ENCODE measurements at places on chromosomes 2 and 18.

DNA sequence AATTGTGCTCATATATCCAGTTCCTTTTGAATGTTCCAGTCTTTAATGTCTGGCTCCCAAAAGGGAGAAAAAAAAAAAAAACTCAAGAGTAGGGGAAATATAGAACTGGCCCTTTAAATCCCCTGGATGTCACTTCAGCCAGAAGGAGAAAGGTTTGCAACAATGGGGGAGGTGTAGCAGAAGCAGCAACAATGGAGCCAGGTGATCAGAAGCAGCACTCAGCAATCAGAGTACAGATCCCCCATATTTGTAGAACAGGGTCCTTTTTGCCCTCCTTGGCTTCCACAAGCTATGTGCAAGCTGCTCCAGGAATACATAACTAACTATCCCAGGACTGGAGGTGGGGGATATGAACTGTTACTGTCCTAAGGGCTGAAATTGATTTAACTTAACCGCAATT lies 25.8 kb upstream of the ZNF397 start:
- DNase-seq, result no peak

DNA sequence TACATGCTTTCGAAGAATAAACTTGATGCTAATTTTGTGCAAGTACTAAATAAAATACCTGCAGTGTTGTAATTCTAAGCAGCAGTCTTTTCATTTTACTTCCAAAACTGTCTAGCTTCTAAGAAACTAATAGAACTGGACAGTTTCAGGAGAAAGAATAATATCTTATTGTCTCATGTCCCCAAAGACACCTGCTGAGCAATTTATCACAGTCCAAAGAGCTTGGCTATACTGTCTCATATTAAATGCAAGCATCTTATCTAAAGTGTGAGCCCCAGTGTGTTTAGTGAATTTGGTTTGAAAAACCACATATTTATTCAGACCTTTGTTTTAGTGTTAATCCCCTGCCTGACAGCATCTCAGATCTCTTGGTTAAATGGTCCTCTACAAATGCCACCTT lies 374.3 kb downstream of the TMX3 start:
- no peak for DNase-seq

DNA sequence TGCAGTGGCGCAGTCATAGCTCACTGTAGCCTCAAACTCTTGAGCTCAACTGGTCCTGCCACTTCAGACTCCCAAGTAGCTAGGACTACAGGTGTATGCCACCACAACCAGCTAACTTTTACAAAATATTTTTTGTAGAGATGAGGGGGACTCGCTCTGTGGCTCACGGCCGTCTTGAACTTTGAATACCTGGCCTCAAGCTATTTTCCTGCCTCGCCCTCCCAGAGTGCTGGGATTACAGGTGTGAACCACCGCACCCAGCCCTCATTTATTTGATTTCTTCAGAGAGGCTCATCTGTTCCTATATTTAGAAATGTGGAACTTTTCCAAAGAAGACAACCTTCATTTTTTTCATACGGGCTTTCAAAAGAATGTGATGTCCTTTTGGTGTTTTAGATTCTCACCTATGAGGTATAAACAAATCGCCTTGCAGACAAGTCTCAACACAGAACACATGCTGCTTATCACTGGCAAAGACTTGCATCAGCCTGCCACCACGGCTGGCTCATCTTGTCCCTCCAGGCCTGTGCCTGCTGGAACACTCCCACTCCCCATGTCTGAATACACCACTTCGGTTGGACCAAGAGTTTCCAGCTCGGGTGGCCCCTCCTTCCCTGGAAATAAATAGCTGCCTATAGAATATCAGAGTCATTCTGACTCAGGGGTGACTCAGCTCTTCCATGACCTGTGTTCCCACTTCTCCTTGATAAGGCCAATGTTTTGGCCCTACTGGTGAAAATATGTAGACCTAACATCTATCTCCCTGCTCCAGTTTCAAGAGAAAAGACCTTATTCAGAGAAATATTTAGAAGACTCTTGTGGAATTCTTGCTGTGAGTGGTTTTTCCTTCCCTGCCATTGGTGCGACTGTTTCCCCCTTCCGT lies 202.6 kb downstream of the TGIF1 start:
- DNase-seq, result peak; percentile 21

DNA sequence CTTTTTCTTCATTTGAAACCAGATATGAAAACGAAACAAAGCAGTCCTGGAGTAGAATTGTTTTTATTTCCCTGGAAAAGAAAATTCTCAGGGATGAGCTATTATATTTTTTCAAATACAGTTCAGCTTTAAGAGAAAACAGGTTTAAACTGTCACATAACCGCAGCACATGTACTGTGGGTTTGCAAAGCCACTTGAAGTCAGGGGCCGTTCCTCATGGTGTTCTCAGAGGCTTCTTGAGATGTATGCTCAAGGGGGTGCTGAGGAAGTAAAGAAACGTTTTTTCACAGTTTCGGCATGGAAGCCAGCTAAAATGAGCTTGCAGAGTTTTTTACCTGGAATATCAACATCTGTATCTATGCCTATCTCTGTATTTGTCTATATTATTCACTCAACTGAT lies 225.3 kb downstream of the MC4R start:
- DNase-seq, result no peak

GRCh38 chr2:21793461-21793860 lies 669.7 kb downstream of the TDRD15 start:
- no peak for DNase-seq

DNA sequence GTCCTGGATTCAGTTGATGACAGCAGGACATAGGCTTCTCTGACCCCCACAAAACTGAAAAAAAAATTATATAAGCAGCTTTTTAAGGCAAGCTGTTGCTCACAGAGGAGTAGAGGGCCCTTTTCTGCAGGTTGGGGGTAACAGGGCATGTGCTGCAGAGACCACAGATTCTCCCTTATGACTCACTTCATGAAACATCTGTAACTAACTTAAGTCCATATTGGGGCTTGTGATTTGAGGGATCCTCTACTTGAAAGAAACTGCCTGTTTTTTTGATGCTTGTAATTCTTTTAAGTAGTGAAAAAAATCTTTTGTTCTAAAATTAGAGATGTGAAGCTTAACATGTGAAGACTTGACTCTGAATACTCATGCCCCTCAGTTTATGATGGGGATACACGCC lies 33.4 kb downstream of the XRCC5 start:
- no peak for DNase-seq

DNA sequence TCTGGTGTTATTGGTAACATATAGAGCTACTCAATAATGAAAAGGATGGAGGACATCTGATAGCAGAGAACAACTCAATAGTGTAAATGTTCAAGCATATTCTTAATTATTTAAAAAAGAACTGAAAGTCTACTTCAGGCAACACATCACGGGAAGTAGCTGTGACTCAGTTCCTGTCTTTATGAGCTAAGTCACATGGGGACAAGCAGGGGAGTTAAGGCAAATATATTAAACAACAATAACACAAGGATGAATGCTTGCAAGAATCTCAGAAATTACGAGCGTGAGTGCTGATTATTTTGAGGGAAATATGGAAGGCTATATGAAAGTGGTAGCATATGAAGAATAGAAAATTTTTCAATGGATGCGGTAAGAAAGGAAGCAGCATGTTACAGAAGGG lies 4.0 kb upstream of the HNMT start:
- DNase-seq, result no peak

- no peak for DNase-seq
Measured at GRCh38 chr2:119073213-119073612, 85.3 kb downstream of the C1QL2 start.

DNA sequence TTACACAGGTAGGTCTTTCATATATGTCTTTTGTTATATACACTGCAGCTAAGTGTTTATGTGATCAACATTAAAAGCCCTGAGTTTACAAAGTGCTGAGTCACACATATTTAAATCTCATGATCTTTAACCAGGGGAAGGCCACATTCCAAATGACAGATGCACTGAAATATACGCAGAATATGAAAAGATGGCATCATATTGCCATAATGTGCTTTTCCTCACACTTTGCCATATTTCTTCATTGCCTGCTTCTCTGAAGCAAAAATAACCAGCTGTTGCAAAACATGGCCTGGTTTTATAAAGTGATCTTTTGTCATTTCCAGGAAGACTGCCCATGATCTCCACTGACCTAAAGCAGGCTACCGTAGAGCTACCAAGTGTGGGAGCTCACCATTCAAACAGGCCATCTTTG lies 93.5 kb upstream of the MAPRE2 start:
- no peak for DNase-seq

DNA sequence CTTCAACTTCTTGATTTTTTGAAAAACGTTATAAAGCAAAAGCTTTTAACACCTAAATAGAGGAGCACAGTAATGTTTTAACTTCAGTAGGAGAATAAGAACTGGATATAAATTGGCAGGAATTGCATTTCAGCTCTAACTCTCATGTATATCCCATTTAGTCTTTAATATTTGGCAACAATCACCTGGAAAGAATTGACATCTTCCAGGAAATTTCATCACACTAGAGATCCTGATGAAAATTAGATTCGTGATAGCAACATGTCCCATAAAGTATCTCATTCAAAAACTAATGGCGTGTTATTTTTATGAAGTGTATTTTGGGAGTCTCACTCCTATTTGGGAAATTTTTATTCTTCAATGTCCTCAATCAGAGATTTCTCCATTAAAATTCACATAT lies 131.1 kb upstream of the DNAJC10 start:
- no peak for DNase-seq

DNA sequence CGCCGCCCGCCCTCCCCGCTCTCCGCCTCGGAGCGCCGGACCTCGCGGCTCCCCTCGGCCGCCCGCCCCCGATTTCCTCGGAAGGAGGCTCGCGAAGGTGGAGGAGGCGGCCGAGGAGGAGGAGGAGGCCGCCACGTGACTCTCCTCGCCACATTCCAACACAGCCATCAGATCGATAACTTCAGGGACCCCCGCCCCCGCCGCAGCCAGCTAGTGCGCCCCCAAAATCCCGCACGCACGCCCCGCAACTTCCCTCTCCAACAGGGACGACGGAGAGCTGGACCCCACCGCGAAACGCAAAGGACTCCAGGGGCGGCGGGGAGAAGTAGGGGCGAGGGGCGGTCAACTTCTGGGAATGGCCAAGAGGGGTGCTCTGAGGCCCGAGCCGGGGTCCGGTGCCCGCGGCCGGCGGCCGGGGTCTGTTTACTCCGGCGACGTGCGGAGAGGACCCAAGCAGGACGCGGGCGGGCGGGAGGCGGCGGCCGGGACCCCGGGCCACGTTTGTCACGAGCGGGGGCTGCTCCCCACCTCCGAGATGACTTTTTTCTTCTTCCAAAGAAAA lies 2.0 kb downstream of the ZNF521 start:
- DNase-seq, result no peak

- DNase-seq, result no peak
Measured at GRCh38 chr2:146523196-146523595, 1321.6 kb upstream of the ACVR2A start.

DNA sequence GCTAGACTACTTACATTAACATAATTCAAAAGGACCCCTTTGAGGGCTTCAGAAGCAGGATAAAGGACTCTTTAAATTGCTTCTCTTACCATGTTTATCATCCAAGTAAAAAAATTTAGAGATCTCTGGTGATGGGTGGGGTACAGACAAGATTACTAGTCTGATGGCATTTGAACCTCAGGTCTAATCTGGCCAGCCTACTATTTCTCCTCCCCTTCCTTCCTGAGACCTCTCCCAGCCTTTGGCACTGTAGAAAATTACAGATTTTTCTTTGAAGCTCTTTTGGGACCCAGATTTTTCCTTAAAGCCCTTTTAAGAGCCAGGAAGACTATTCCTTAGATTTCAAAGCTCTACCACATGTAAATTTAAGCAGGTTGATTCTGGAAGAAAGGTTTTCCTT lies 28.9 kb downstream of the GCA start:
- no peak for DNase-seq

DNA sequence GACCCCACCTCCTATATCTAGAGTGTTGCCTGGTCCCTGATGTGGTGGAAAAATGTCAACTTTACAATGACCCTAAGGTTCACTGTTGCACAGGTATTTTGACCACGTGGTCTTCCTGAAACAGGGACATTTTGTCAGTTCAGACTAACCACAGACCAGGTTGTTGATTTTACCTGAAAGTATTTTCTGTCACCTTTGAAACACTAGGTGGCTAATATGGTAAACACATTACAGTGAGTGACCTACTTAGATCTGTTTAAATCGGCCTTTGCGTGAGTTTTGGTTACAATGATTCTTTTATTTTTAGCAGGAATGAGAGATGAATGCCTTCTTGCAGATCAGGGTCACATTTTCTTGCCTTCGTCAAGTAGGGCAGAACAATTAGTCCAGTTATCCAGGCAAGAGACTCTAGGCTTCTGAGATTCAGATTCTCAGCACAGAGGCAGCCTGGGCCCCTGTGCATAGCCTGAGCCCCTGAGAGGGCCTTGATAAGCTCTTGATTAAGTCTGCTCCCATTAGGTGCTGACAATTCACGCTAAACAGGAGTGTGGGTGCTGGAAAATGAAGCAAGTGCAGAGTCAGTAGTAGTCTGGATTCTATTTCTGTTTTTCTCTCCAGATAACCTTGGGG lies 226.2 kb downstream of the KCNS3 start:
- DNase-seq, result no peak

- DNase-seq, result no peak
Measured at GRCh38 chr18:76684265-76684664, 138.1 kb upstream of the ZNF236 start.

- DNase-seq, result no peak
Measured at GRCh38 chr2:181124497-181124896, 144.1 kb downstream of the UBE2E3 start.

GRCh38 chr2:201886504-201886903 lies 80.2 kb downstream of the CDK15 start:
- DNase-seq, result no peak

DNA sequence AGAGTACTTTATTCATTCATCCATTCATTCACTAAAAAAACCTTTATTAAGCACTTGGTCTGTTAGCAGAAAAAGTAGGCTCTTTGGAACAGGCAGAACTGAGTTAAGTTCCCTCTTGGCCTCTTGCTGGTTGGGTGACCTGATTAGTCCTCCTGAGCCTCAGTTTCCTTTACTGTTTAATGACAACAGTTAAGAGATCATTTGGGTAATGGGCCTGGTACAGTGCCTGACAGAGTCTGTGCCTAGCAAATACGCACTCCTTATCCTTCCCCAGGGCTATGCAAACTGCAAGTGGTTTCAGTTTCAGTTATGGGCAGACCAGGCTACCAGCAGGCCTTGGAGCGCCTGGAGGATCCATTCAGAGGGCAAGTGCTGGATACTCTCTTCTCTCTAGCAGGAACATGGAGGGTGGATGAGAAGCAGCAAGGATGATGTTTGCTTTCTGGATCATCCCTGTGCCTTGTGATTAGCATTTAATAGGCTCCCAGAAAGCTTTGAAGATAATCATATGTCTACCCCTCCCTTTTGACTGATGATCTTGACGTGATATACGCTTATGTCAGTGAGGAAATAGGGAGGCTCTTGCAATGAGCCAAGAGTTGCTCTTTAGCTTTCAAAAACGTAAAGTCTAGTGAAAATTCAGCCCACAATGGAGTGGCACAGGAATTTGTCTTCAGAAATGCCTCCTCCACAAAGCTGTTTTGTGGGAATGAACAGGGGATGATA lies 12.4 kb upstream of the TAF1B start:
- no peak for DNase-seq

- DNase-seq, result peak; percentile 52
Measured at GRCh38 chr2:165793779-165794535, at the start of gene GALNT3. TSS of gene GALNT3 (minus strand) at chr2:165794247. CDS start at chr2:165770700, 23,547 bp downstream.

GRCh38 chr2:53114582-53114981 lies 653.0 kb upstream of the CHAC2 start:
- no peak for DNase-seq

- peak; percentile 99 for DNase-seq
Measured at GRCh38 chr2:26785431-26786206, at the start of gene CENPA. TSS of gene CENPA (plus strand) at chr2:26786056. CDS start at chr2:26786197, 141 bp downstream.

Data from renal pelvis (tissue), 12 donors.